Inflammatory macrophage treated with lipopolysaccharide for 1 hour (primary cell): ENCODE measurements at places on chromosomes 3 and 15.

GRCh38 chr3:132783152-132783551 is 60.9 kb upstream of the NPHP3 start:
- DNase-seq, result no peak

- DNase-seq, result peak; percentile 27
Observed at GRCh38 chr3:47324278-47324865, 41.6 kb downstream of the KLHL18 start.

GRCh38 chr3:57896691-57897090 is 111.5 kb upstream of the FLNB start:
- no peak for DNase-seq

- no peak for DNase-seq
Observed at GRCh38 chr15:77843546-77843945, 210.8 kb upstream of the LINGO1 start.

DNA sequence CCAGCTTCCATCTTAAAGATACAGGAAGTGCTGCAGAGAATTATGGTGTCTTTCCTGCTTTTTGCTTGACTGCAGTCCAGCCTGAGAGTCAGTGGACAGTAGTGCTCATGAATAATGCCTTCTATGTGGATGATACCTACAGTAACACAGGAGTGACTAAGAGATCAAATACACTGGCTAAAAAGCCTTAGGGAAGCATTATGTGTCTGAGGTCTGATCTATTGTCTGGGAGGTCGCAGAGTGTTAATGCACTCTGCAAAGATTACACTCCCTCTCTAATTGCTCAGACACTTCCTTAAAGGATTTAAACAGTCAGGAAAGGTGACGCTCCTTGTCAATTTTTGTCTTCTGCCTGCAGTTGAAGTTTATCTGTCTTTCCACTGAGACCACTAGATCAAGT is 183.6 kb downstream of the MCTP2 start:
- no peak for DNase-seq
